ENCODE measurements at places on chromosomes 3 and 15.

GRCh38 chr15:74258456-74259291 is 22.5 kb downstream of the CCDC33 start:
- peaks cover 51% of the 10 kb centered on the region for H3K27me3 ChIP-seq
- H3K4me3 ChIP-seq, result no peak overlapping the region
- DNase-seq, result no peak
- H3K36me3 ChIP-seq, result no peaks in the 10 kb centered on the region

GRCh38 chr15:77019521-77020331 is 24.8 kb downstream of the PSTPIP1 start:
- peak overlapping the region; percentile 99 for H3K27ac ChIP-seq
- no peak for DNase-seq
- no peaks in the 10 kb centered on the region for H3K27me3 ChIP-seq
- peaks cover 57% of the 10 kb centered on the region for H3K36me3 ChIP-seq
- peaks cover 92% of the 10 kb centered on the region for H3K4me1 ChIP-seq

- H3K27me3 ChIP-seq, result peaks cover 5% of the 10 kb centered on the region
- DNase-seq, result no peak
- H3K4me3 ChIP-seq, result no peak overlapping the region
- no peak overlapping the region for H3K27ac ChIP-seq
Observed at GRCh38 chr3:98894791-98895576, 6.5 kb downstream of the DCBLD2 start.

- H3K4me3 ChIP-seq, result peak overlapping the region; percentile 84
- peaks cover 5% of the 10 kb centered on the region for H3K36me3 ChIP-seq
- peaks cover 3% of the 10 kb centered on the region for H3K27me3 ChIP-seq
Observed at GRCh38 chr15:85329561-85330422, 50.6 kb upstream of the AKAP13 start.

GRCh38 chr15:38010395-38010794 is 76.0 kb downstream of the TMCO5A start:
- no peak for DNase-seq
- no peaks in the 10 kb centered on the region for H3K27me3 ChIP-seq
- H3K36me3 ChIP-seq, result no peaks in the 10 kb centered on the region
- no peak overlapping the region for H3K4me3 ChIP-seq
- H3K27ac ChIP-seq, result no peak overlapping the region
- no peaks in the 10 kb centered on the region for H3K4me1 ChIP-seq

- H3K4me3 ChIP-seq, result no peak overlapping the region
- no peaks in the 10 kb centered on the region for H3K4me1 ChIP-seq
- no peaks in the 10 kb centered on the region for H3K36me3 ChIP-seq
- DNase-seq, result no peak
- no peaks in the 10 kb centered on the region for H3K27me3 ChIP-seq
Observed at GRCh38 chr3:18061737-18062656, 319.6 kb upstream of the TBC1D5 start.

DNA sequence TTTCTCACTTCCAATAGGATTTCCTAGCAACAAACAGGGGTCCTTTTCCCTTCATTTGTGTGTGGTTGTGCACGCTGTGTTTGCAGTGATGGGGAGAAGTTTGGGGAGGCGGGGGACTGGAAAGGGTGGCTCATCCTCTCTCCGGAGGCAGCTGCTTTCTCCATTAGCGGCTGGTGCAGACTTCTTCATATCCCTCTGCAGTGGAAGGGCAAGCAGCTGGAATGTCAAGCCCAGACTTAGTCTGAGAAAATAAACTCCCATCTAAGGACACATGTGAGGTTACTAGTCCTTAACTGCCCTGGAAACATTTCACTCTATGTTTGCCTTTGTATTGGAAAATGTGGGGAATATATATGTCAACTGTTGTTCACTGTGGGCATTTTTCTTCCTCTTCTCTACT is 467.0 kb upstream of the RASGRP1 start:
- no peaks in the 10 kb centered on the region for H3K36me3 ChIP-seq
- peaks cover 4% of the 10 kb centered on the region for H3K27me3 ChIP-seq
- no peak overlapping the region for H3K4me3 ChIP-seq

- no peaks in the 10 kb centered on the region for H3K27me3 ChIP-seq
- no peak overlapping the region for H3K27ac ChIP-seq
- no peak overlapping the region for H3K4me3 ChIP-seq
- no peaks in the 10 kb centered on the region for H3K4me1 ChIP-seq
- no peak for DNase-seq
- no peaks in the 10 kb centered on the region for H3K36me3 ChIP-seq
Observed at GRCh38 chr3:85781806-85782205, 823.0 kb downstream of the CADM2 start.

- H3K4me3 ChIP-seq, result no peak overlapping the region
- DNase-seq, result no peak
- H3K4me1 ChIP-seq, result peaks cover 61% of the 10 kb centered on the region
- H3K27me3 ChIP-seq, result no peaks in the 10 kb centered on the region
- H3K36me3 ChIP-seq, result peaks cover 34% of the 10 kb centered on the region
- H3K27ac ChIP-seq, result peak overlapping the region; percentile 84
Observed at GRCh38 chr3:63933459-63933858, 21.3 kb upstream of the SCAANT1 start.

DNA sequence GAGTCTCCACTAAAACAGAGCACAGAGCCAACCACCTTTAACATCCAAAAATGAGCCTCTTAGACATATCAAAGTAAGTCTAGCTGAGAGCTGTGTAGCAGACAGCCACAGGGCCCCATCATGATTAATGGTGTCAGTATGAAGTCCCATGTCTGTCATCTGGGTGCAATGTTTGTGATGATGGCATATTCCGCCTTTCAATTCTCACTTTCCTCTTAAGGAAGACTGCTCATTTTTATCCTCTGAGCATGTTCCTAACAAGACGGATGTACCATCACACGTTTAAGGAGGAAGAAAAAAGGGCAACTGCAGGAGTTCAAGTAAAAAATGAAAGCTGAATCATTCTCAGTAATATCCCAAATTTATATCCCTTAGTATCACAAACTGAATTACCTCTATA is 85.8 kb upstream of the KCNMB2 start:
- no peaks in the 10 kb centered on the region for H3K4me1 ChIP-seq
- DNase-seq, result no peak
- no peak overlapping the region for H3K27ac ChIP-seq
- H3K27me3 ChIP-seq, result no peaks in the 10 kb centered on the region
- H3K4me3 ChIP-seq, result no peak overlapping the region

Measured in activated naive CD4-positive, alpha-beta T cell treated with anti-CD3 and anti-CD28 coated beads, Interleukin-2, amount 10 ng/mL, durations not matched to agents 7 days and 5 days (primary cell).